ENCODE measurements at places on chromosomes 13 and 19.

GRCh38 chr13:62168891-62169290, 753.2 kb upstream of the PCDH20 start:
- no peak for DNase-seq

- no peak for DNase-seq
Observed at GRCh38 chr13:113116871-113117271, 5.7 kb upstream of the F10 start.

DNA sequence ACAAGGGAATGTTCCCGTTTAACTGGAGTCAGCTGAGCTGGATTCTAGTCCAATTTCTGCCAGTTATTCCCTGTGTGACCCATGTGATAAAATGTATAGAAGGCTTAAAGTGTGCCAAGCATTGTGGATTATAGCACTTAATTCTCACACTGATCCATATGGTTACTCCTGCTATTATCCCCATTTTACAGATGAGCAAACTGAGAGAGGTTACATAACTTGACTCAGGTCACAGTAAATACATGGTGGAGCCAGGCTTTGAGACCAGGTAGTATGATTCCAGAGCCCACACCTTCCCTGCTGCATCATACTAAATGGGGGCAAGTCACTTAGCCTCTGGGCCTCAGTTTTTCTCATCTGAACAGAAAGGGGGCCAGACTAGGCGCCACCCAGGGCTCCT, 2.0 kb upstream of the DHRS12 start:
- DNase-seq: no peak

GRCh38 chr13:111952814-111953213, 114.1 kb upstream of the SOX1 start:
- DNase-seq: no peak

DNA sequence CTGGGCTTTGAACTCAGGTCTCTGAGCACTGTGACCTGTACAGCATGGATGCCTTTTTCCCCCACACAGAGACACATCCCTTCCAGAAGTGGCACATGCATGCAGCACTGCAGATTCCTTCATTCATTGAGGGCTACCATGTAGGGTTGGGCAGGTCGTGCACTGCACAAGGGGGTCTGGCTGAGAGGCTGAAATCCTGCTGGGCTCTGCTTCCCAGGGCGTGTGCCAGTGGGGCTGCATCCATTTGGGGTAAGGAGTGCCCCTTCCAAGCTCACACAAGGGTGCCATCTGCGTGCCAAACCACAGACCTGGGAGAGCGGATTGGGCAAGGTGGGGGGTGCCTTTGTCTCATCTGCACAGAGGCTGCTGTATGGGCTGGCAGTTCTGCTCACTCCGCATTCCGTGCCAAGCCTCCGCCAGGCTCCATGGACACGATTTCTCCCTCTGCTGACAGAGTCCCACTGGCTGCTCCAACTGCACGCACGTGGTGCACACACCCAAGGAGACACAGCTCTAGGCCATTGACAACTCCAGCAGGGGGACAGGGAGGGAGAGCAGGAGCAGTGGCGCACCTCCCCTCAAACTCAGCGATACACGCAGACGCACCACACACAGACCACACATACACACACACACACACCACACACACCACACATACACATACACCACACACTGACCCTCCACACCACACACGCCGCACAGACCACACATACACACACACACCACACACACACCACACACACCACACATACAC, 4.5 kb upstream of the SHISA7 start:
- no peak for DNase-seq

- DNase-seq: peak; percentile 75
Observed at GRCh38 chr19:18160971-18161635, 8.1 kb downstream of the PIK3R2 start.

- no peak for DNase-seq
Observed at GRCh38 chr19:53696951-53697350, 65.2 kb downstream of the DPRX start.

DNA sequence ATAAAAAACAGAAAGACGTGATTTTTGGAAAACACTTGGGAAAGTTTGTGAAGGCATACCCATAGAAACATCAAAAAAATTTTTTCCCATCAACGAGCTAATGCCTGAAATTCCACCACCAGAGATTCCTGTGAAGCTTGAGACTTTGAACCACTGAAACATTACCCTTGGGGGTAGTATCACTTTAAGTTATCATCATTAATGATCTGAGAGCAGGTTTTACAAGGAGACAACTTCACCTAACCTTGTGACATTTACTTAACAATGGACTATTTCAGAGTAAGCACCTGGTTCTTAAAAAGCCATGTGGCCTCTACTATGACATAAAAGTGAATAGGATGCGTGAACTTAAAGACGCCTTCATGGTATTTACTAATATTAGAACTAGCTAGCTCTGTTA, 51.9 kb downstream of the DOCK9 start:
- no peak for DNase-seq

DNA sequence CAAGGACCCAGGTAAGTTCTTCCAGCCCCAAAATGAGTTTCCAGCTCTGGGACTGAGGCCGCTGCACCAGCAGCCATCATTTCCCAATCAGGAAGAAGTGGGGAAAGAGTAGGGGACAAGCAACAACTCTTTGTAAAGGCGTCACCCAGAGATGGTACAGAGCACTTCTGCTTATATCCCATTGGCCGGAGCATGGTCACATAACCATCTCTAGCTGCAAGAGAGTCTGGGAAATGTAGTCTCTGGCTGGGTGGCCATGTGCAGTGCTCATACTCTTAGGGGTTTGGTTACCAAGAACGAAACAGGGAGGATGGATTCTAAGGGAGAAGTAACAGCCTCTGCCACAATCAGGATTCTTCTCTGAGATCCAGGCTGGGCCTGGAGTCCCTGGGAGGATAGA, 26.3 kb downstream of the CKM start:
- DNase-seq: no peak

- DNase-seq: no peak
Observed at GRCh38 chr19:8866344-8866743, 34.2 kb downstream of the MBD3L1 start.

GRCh38 chr13:35630551-35631275, 154.2 kb upstream of the MAB21L1 start:
- DNase-seq: no peak

GRCh38 chr13:19981685-19982238, 23.2 kb downstream of the ZMYM2 start:
- DNase-seq: no peak

- no peak for DNase-seq
Observed at GRCh38 chr13:79482281-79482970, 1.5 kb downstream of the NDFIP2 start.

- no peak for DNase-seq
Observed at GRCh38 chr13:43196750-43197370, 173.5 kb downstream of the DNAJC15 start.

DNA sequence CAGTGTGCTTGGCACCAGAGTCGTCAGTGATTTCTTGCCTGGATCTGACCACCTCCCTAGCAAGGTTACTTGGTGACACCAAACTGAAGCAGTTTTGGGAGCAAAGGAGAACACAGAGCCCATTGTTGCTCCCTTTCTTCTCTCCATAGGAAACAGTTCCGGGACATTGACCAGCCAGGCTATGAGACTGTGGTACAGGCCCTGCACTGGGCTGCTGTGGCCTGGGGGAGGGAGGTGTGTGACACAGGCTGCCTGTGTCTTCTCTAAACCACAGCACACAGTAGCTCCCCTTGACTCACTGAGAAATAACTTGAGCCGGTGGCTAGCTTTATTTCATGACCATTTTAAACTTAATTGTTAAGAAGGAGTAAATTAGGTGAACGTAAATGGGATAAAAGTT, 214.8 kb upstream of the UBL3 start:
- no peak for DNase-seq

GRCh38 chr13:85700906-85701305, 98.3 kb downstream of the SLITRK6 start:
- no peak for DNase-seq

GRCh38 chr19:47643281-47643680, 34.3 kb downstream of the BICRA start:
- DNase-seq: no peak

- no peak for DNase-seq
Observed at GRCh38 chr19:51469629-51470028, 8.7 kb upstream of the CEACAM18 start.

DNA sequence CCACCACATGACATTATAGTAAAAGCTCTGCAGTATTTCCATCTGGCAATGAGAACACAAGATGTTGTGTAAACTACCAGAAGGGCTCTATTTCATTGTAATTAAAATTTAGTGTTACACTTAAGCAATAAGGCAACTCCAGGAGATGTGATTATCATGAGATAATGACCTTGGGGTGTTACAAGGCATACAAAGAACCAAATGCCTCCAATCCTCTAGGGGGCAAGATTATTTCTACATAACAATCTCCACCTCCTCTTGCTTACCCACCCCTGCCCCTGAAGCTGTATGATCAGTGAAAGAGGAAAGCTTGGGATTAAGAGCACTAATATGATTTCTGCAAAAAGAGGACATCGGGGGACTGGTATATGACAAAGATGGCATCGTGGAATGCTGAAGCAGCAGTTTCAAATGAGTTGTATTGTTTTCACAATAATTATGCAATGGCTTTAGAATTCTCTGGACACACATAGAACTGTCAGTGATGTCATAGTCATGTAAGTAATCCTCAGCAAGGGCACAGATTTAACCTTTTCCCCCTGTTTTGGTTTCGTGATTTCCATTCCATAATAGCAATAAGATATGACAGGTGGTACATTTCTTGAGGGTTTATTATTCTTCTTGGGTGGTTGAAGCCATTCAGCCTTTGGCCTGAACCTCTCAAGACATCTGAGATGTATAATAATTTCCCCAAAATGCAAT, 295.3 kb downstream of the MZT1 start:
- no peak for DNase-seq

DNA sequence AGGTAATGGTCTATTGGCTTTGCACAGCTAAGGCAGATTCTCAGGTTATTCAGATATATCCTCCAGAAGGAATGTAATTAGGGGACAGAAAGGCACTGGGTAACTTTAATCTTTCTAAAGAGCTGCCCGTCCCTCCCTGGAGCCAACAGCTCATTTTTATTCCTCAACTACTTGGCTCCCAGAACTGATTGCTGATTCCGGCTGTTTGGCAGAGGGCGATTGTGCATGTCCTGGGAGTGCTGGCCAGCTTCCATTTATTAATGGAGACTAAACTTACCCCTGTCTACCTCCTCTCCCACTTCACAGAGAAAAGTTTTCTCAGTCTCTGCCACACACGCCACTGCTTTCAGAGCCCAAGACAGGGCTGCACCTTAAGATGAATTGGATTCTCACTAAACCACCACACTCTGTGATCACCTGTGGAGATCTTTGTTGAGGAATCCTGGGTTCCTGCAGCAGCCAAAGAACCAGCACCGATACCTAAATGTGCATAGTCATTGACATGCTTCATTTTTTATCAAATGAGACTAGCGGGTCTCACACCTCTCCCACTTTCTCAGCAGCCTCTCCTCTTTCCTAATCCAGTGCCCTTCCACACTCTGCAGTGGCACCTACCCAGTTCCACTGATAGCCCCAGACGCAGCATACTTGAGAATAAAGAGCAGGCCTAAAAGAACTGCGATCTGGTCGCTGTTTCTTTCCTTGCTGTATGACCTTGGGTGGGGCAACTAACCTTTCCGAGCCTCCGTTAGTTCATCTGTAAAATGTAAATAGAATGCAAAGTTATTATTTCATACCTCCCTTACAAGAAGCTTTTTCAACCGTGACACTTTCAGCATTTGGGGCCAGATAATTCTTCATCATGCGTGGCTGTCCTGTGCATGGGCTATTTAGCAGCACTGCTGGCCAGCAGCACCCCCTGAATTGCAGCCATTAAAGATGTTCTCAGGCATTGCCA, 648.7 kb downstream of the UQCRFS1 start:
- no peak for DNase-seq

- DNase-seq: peak; percentile 33
Observed at GRCh38 chr19:42216653-42217519, 591 bp downstream of the DEDD2 start.

DNA sequence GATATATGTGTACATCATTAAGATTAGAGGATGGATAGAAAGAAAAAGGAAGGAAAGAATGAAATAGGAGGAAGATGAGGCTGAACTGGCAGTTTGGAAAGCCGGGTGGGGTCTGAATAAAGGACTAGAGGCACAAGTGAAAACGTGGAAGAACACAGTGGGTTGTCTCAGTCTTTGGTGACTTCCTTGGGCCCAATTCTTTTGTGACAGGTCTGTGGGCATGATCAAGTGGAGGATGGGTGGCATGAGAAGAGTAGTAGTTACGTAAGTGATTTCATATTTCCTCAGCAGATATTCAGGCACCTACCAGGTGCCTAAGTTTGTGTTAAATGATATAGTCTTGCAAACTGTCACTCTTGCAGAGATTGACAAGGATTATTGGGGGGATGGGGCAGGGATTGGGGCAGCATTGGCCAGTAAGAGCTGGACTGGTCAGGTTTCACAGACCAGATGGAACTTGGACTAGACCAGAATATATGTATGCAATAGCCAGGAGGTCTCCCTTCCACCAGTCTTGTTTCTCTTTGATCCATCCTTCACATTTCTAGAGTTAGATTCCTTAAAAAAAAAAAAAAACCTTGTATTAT, 2.7 kb downstream of the TPP2 start:
- DNase-seq: no peak

DNA sequence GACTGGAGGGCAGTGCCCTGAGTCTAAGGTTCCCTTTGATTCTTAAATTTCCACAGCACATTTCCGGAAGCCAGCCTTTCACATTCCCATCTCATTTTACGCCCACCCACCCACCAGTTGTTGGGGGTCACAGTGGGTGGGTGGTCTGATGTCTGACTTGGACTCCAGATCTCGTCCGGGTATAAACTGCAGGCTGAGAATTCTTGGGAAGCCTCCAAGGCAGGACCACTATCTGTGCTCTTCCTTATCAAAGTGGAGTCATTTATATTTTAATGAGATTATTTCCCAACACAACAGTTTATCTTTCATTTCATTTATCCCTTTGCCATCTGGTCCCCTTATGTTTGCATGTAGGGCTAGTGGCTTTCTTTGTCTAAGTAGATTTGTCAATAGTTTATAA, 3.6 kb upstream of the FAM124A start:
- DNase-seq: no peak

DNA sequence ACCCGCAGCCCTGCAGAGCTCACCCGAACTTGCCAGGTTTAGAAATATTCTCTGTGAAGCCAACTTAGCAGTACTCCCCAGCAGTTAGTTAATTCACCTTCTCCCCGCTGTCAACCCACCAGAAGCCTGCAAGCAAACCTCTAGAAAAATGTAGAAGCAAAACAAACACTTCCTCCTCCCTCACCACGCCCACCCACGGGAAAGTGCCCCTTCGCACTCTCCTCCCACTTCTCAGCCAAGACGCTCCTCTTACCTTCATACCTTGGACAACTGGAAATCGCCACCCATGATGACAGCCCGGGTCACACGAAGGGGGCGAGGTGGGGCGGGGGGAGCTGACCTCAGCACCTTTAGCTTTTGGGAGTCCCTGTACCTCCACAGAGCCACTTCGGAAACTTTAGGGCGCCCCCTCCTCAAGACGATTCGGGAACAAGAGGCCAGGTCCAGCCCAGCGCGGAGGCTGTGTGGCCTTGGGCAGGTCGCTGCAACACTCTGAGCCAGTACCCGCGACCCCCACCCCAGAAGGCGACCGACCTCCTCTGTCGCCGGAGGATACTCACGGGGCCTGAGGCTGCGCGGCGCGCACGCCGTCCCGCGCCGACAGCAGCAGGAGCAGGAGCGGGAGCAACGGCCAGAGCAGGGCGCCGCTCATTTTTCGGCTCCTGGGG, 485 bp downstream of the CPAMD8 start:
- no peak for DNase-seq

- no peak for DNase-seq
Observed at GRCh38 chr13:32135655-32136054, 104.1 kb downstream of the FRY start.
